ENCODE measurements at places on chromosomes 13 and 19.

DNA sequence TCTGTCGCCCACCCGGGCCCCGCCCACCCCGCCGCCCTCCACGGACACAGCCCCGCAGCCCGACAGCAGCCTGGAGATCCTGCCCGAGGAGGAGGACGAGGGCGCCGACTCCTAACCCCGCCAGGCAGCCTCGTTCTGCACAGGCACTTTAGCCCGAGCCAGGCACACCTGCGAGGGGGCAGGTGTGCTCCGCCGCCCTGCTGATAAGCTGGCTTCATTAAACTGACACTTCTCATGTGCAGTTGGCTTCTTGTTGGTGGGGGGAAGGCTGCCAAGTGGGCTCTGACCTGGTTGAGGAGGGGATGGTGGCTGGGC lies 8.2 kb downstream of the IL4I1 start:
- DNase-seq: no peak

- DNase-seq: no peak
These were observed 294.2 kb downstream of the TEX29 start for GRCh38 chr13:111614613-111615012.

GRCh38 chr19:47063874-47064273 lies 15.4 kb upstream of the TMEM160 start:
- no peak for DNase-seq

DNA sequence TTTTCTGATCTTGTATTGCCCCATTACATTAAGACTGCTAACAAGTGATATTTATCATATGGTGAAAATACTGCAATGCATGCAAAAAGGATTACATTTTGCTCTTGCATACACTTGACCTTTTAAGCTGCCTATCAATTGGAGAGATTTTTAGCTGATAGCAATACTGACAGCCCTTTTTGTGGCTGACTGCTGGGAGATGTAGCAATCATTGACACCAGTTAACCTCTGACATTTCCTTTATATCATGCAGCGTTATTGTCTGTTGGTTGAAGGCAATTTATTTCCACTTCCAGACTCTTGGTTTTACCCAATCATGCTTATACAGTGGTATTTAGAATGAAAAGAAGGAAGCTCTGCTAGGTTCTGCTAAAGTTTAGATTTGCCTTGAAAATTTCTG lies 364.0 kb downstream of the LMO7 start:
- no peak for DNase-seq

DNA sequence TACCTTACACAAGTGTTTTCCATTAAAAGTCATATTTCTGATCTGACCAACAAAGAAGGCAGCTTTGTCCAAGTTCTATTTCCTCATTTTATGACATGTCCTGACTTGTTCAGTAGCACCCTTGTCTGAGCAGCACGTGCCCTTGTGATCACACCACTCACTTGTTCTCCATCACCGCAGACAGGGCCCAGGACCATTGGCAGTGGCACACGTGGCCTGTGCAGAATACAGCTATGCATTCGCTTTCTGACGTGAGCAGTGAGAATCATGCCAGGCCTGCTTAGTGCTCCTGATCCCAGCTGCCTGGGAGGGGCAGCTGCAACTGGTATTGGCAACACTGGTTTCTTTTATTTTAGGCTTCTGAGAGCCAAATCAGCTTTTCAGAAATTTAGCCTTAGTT lies 134.2 kb downstream of the FRY start:
- DNase-seq: no peak

Measured in GM04503 (cell line).